ENCODE measurements at places on chromosomes 7 and 10.

DNA sequence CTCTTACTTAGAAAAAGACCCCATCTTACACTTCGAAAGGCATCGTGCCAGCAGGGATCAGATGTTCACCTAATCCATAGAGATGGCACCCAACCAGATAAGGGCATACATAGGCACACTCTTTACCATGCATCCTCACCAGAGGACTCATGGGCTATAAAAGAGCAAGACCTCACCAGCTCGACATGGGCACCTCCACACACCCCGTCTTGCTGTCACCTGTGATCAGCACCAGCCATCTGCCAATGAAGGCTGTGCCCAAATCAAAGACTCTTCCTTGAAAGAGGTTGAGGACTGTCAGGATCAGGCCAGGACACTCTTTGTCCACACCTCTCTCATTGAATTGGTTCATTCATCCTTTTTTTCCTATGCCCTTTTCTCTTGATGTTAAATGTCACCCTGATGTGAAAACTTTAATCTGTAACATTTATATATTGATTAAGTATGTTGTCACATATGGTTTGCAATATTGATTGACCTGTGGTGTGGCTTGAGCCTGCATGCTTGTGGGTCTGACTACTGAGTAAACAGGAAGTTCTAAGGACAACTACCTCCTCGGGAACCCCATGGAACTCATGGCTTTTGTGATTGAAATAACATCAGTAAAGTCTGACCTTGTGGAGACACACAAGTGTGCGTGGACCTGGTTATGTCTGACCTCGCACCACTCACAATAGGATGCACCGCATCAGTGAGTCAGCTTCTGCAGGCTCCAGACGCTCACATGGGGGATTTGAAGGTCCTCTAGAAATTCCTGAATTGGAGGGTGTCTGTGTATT lies 75.5 kb downstream of the HTR5A start:
- DNase-seq: no peak

- DNase-seq: no peak
Measured at GRCh38 chr10:62851442-62851841, 35.3 kb upstream of the EGR2 start.

- DNase-seq: no peak
Measured at GRCh38 chr7:120998996-120999565, 10.6 kb downstream of the CPED1 start.

- DNase-seq: no peak
Measured at GRCh38 chr7:129958643-129959470, 6.1 kb upstream of the UBE2H start.

GRCh38 chr10:132626019-132626760 lies 88.6 kb downstream of the INPP5A start:
- no peak for DNase-seq

Data from GOT3 (cell line).